ENCODE measurements at places on chromosomes 7 and 10.

DNA sequence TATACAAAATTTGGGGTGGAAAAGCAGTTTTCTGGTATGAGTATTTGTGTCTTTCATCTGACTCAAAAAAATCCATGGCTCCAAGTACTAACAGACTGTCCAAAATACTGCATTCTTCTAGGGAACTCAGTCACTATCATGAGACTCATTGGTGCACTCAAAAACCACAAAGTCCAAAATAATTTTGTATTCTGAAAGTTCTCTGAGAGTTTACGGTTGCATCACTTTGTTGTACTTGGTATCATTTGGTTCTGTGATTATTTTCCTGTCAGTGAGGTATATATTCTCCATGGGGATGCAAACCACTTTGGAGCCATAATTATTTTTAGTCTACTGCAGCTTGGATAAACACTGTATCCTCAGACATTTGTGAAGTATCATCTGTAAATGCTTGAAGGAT, 28.0 kb upstream of the CABCOCO1 start:
- no peak for DNase-seq
- no peaks in the 10 kb centered on the region for H3K4me1 ChIP-seq
- H3K27ac ChIP-seq = no peak overlapping the region
- H3K27me3 ChIP-seq = no peaks in the 10 kb centered on the region

DNA sequence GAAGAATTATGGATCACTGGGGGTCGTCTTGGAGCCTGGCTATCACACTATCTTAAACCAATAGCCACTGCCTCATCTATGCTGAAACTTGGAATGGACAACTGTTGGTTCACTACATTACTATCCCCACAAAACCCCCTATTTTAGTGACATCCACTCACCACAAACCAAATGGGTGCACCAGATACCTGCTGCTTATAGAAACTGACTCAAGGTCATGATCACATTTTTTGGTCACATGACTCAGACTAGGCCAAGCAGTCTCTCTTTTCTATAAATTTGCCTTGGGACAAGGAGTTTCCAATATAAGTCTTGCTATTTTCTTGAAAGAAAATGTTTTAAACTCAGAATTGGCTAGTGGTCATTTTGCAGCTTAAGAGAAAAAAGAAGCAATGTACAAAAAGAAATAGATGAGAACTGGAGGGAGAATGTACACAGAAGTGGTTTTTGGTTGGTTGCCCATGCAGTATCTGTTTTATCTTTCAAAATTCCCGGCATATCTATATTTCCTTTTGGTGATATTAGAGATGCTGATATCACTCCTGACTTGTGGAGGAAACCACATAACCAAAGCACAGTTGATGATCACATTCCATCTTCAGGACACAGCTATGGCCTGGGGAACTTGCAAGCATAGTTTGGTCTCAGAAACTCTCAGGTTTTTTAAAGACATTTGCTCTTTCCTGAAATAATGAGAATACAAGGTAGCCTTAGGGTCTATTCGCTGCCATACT, 85.2 kb upstream of the CACNA2D1 start:
- no peak for DNase-seq
- no peak overlapping the region for H3K4me3 ChIP-seq
- H3K4me1 ChIP-seq = no peaks in the 10 kb centered on the region
- no peaks in the 10 kb centered on the region for H3K36me3 ChIP-seq
- no peaks in the 10 kb centered on the region for H3K27me3 ChIP-seq

GRCh38 chr10:128576943-128577670, 450.9 kb upstream of the MKI67 start:
- no peaks in the 10 kb centered on the region for H3K4me1 ChIP-seq
- H3K27me3 ChIP-seq = no peaks in the 10 kb centered on the region
- H3K27ac ChIP-seq = no peak overlapping the region
- DNase-seq = no peak
- H3K36me3 ChIP-seq = no peaks in the 10 kb centered on the region

GRCh38 chr7:68107968-68108367, 1111.3 kb downstream of the TYW1 start:
- H3K4me3 ChIP-seq = no peak overlapping the region
- no peak overlapping the region for H3K27ac ChIP-seq
- H3K27me3 ChIP-seq = no peaks in the 10 kb centered on the region
- H3K4me1 ChIP-seq = no peaks in the 10 kb centered on the region

DNA sequence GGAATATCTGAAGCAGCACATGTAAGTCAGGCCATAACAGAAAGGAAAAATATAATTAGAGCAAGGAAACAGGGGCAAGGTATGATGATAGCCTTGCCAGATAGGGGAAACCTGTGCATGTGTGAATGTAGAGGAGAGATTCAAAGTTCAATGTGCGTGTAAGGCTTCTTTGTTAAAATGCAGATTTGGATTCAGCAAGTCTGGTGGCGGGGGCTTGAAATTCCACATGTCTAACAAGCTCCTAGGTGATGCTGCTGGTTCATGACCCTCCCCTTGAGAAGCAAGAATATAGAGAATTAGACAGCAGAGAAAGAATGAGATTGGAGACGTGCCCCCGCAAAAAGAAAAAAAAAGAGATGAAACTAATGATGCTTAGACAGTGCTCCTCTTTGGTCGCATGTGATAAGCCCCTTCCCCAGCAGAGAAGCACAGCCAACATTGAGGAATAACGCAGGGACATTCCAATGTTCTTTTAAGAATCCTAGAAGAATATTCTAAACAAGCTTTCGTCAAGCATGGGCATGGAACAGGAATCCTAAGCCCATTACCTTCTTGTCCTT, 21.1 kb upstream of the MACC1 start:
- no peaks in the 10 kb centered on the region for H3K27me3 ChIP-seq
- no peak overlapping the region for H3K4me3 ChIP-seq
- H3K36me3 ChIP-seq = no peaks in the 10 kb centered on the region
- no peaks in the 10 kb centered on the region for H3K4me1 ChIP-seq
- H3K27ac ChIP-seq = no peak overlapping the region
- DNase-seq = no peak
